Sigmoid colon (tissue), 7 donors: ENCODE measurements at places on chromosomes 3 and 15.

DNA sequence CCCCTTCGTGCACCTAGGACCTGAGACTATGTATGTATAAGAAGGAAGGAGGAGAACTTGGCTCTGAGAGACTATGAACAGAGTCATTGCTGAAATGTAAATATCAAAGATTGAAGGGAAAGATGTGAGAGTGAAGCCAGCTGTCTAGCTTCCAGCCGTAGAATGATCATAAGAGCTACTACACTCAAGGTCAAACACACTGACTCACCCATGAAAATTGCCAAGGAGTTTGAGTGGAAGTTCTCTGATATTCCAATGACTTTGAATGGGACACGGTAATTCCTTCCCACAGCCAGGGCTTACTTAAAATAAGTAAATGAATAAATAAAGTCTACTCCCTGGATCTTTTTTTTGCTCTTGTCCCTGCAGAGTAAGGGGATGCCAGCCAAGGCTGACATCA is 398.9 kb upstream of the TPRG1 start:
- DNase-seq, result no peak

- no peak for DNase-seq
These were observed 97.4 kb upstream of the SLC2A2 start for GRCh38 chr3:171123915-171124314.

- DNase-seq, result peak; percentile 33
These were observed 60.7 kb downstream of the EXOG start for GRCh38 chr3:38556640-38557358.

DNA sequence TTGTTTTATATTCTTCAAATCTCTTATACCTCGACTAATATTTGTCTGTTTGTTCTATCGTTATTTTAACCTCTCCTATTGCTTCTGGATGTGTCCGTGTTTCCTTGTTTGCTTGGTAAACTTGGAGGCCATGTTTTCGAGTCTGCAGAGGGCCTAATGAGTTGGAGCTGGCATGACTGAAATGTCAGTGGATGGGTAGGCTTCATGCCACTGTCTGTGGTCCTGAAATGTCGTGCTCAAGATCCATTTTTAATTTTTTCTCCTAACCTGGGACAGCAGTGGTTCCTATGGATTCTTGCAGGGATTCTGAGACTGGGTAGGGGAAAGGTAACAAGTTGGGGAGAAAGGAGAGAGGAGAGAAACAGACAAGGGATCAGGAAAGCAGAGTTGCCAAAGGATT is 18.8 kb upstream of the GASK1A start:
- DNase-seq, result no peak

DNA sequence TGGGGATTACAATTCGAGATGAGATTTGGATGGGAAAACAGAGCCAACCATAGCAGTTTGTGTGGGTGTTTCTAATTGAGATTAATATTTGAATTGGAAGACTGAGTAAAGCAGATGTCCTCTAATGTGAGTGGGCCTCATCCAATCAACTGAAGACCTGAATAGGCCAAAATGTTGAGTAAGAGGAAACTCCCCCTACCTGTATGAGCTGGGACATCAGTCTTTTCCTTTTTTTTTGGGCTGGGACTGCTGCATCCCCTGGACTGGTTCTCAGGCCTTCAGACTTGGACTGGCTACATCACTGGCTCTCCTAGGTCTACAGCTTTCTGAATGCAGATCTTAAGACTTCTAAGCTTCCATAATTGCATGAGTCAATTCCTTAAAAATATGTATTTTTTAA is 144.1 kb downstream of the CD47 start:
- DNase-seq, result no peak

- DNase-seq, result no peak
These were observed 9.3 kb downstream of the GXYLT2 start for GRCh38 chr3:72896996-72897757.

- DNase-seq, result no peak
These were observed 35.9 kb upstream of the TFRC start for GRCh38 chr3:196117809-196118208.

DNA sequence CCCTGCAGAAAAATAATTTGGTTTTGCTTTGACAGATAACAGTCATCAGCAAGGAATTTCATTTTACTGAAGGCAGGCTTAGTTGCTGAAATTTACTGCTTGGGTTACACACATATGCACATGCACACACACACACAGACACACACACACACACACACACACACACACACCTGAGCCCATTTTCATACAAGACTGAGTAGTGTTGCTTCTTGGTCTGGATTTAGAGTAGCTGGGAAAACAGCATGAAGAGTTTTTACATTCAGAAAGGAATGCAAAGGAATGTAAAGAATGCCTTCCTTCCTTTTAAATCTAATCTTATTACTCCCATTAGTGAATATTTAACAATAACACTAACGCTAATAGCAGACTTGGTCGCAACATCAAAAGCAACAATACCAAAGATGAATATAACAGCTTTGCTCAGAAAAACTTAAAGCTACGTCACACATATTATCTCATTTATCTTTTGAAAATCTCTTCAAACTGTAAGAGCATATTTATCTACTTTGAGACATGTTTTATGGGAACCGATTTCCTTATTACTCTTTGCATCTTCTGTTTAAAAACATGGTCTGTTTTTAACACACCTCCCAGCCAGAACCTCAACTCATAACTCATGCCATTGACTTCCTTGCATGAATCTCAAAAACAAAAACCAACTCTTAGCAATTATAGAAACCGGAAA is 32.5 kb downstream of the RFTN1 start:
- DNase-seq, result no peak

GRCh38 chr15:101637516-101637915 is 14.7 kb downstream of the TM2D3 start:
- no peak for DNase-seq

- DNase-seq, result no peak
These were observed 102.6 kb upstream of the BNIP2 start for GRCh38 chr15:59791755-59792154.

- DNase-seq, result no peak
These were observed 3.0 kb upstream of the GPR87 start for GRCh38 chr3:151319628-151320027.

GRCh38 chr3:189142527-189142926 is 29.2 kb upstream of the TPRG1 start:
- no peak for DNase-seq

GRCh38 chr3:142296507-142296906 is 71.1 kb upstream of the GK5 start:
- no peak for DNase-seq

- DNase-seq, result no peak
These were observed 148.6 kb upstream of the NSMCE3 start for GRCh38 chr15:29418178-29418577.

DNA sequence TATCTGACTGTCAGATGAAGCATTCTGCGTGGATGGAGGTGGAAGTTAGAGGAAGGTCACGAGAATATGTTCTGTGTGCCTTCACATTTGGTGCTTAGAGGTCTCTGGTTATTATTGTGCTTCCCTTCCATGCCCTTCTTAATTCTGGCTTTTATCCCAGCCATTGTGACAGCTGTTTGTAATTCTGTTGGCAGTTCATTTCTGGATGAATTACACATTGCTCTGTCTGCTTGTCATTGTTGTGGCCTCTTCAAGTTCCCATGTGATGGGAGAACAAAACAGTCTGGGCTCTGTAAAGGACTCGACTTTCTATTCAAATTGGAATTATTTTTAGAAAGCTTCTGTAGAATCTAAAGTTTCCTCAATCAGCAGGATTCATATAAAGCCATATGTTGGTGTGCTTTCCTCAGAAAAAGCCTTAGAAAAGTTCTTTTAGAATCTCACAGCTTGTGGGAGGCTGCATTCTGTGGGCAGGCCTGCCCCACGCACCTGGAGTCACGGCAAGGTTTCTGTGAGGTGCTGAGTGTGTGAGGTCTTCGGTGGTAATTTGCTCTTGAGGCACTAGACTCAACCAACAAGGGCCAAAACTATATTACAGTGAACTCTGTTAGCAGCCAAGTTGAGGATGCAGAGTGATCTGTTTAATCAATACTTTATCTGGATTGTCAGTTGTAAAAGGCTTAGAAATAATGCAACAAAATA is 397.4 kb upstream of the AZI2 start:
- DNase-seq, result no peak

DNA sequence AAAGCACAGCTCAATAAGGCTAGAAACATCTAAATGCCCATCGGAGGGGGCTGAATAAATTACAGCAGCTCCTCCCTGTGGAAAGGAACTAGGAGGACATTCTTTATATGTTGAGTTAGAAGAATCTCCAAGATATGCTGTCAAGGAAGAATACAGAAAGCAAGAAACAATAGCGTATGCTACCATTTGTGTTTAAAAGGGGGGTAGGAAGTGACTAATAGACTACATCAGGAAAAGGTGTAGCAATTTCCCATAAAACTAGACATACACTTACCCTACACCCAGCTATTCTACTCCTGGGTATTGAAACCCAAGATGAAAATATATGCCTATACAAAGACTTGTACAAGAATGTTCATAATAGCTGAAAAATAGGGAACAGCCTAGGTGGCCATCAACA is 21.6 kb downstream of the SEC61A1 start:
- DNase-seq, result no peak

GRCh38 chr3:15979495-15979894 is 181.7 kb upstream of the ANKRD28 start:
- DNase-seq, result no peak

- DNase-seq, result no peak
These were observed 158.0 kb downstream of the MEIS2 start for GRCh38 chr15:36942248-36942827.

DNA sequence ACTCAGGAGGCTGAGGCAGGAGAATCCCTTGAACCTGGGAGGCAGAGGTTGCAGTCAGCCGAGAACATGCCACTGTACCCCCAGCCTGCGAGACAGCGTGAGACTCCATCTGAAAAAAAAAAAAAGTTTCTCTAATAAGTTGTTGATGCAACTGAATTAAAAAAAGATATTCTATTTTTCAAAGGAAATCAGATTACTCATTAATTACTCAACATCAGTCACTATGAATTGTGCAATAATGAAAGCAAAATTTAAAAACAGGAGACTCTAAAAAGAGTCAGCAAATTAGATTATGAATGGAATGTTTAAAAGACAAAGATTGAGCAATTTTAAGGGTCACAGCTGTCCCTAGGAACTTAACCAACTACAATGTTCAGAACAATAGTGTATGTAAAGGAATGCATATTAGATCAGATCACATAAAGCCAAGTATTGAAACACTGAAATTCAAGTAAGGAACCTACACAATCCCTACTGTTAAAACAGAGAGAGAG is 60.2 kb upstream of the SLC4A7 start:
- no peak for DNase-seq

- no peak for DNase-seq
These were observed 24.9 kb downstream of the ETFA start for GRCh38 chr15:76286271-76286879.

- no peak for DNase-seq
These were observed 3.6 kb upstream of the LRCH3 start for GRCh38 chr3:197787412-197787811.

GRCh38 chr3:186427627-186428281 is 65.7 kb upstream of the DGKG start:
- DNase-seq, result no peak

DNA sequence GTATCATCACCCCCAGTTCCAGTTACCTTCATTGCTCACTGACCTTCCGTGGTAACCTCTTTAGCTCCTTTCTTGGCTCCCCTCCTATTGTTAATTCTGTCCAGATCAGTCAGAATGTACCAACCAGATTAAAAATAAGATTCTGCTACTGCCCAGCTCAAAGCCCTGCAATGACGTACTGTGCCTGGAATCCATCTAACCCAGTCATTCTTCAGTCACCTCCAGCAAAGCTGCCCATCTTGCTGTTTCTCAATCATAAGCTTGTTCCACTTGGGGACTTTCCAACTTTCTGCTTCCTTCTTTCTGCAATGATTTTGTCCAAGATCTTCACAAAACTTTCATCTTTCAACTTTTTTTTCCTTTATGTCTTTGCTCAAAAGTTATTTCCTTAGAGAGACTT is 512.0 kb upstream of the ZNF385D start:
- DNase-seq, result no peak

- no peak for DNase-seq
These were observed 1.4 kb upstream of the RFTN1 start for GRCh38 chr3:16514755-16515353.

DNA sequence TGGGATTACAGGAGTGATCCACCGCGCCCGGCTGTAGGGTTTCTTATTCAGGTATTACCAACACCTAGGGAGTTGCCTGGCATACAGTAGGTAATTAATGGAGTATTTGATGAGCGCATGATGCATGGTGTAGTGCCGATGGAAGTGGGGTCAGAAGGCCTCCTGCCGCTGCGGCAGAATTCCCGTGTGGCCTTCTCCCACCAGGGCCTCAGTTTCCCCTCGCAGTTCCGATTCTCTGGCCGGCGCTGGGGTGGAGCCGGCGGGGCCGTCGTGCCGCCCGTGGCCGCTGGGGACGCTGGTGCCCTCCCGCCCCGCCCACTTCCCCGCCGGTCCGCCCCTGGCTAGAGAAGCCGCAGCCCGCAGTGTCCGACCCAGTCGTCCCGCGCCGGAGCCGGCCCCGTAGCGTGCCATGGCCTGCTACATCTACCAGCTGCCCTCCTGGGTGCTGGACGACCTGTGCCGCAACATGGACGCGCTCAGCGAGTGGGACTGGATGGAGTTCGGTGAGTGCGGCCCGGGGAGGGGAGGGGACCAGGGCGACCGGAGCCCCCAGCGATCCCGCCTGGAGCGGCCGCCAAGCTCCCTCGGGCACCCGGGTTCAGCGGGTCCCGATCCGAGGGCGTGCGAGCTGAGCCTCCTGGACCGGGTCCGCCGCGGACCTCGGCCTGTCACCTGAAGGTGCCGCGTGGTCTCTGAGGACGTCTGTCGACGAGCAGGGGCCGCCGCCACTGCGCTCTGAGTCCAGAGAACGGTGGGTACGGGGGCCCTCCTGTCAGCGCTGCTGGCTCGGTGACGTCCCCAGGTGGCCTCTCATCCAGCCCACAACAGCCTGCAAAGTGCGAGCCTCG is at the start of gene IRAK2:
Gene IRAK2 (plus strand): TSS at position 374 of the 848 bp plus-strand sequence. CDS start 36 bp downstream, at position 410.
- DNase-seq, result peak; percentile 90

DNA sequence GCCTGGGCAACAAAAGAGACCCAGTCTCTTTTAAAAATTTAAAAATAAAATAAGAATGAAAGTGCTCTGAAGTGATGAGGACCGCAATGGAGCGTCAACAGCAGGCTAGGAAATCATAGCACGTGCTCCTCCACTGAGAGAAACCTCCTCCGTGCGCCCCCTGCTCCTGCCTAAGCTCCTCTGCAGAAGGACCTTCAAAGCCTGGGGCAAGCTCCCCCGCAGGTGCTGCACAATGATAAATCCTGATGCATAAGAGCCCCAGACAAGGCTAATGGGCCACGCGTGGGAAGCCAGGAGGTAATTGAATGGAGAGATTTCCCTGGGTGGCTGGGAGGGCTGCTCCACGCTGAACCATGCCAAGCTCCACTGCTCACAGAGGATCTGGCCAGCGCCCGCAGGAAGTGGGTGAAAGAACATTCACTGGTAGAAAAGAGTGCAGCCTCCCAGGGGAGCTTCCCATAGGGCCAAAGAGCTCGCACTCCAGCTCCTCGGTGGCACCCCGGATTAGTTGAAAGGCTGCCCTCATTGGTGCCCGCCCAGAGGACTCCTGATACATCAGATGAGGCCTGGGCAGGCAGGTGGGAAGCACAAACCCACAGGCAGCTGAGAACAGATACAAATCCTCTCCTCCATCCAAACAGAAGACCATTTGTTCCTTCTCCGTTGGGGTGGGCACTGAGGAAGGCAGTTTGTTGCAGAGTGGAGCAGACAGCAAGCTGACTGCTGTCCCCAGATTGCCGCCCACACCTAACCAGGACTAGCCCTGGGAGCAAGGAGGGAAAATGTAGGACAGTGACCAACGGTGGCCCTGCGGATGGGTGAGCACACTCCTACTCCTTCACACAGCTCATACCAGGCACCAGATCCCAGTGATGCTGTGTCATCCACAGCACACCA is 52.5 kb downstream of the CPN2 start:
- DNase-seq, result peak; percentile 65
